ENCODE measurements at places on chromosomes 2 and 18.

GRCh38 chr2:238339814-238340213 lies 19.5 kb downstream of the TRAF3IP1 start:
- no peak for DNase-seq

- DNase-seq, result no peak
Observed at GRCh38 chr2:187567126-187567525, 12.9 kb upstream of the TFPI start.

GRCh38 chr2:241706537-241706936 lies 4.7 kb downstream of the ING5 start:
- DNase-seq, result no peak

DNA sequence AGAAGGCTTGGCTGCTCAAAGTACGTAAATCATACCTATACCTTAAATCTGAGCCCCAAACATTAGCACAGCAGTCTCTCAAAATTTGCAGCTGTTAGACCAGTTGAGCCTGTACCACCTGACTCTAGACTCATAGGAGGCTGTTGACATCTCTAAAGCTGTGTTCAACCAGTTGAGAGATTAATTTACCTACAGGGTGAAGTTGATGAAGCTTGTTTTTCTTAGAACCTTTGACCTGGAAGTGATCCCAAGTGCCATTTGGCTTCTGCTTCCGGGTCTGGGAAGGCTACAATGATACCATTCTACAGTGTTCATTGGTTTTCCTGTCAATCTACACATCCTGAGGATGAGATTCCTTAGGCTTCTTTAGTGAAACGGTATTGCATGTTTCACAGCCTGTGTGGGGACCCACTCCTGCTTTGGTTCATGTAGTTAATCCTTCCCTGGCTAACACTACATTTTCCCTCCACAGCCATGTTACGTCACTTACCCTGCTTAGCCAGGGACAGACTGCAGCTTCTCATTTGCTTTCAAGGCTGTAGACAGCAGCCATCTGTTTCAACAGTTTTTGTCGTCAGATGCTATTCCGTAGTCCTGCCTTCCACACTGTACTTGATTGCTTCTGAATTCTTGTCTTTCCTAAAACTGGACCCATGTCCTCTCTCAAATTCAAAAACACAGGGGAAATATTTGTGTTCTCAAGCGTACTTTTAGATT lies 4.7 kb upstream of the IL1RL2 start:
- no peak for DNase-seq
